ENCODE measurements at places on chromosomes 7 and 10.

DNA sequence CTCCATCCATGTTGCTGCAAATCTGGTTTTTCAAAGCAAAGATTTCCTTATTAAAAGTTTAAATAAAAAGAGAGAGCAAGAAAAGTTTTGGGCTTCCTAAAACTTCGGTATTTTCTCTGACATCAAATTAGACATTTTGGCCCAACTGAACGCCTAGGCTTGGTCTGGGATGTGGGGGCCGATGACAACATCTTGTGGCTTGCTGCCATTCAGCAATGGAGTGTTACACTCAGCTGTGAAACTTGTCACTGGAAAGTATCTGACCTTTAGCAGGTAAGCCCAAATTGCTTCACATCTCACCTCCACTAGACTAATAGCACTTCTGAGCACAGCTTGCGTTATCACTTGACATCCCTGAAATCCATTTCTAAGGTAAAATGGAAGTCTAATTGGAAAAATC lies 320.6 kb downstream of the GATA3 start:
- DNase-seq, result no peak

GRCh38 chr10:111158595-111158994 lies 81.8 kb downstream of the ADRA2A start:
- no peak for DNase-seq

DNA sequence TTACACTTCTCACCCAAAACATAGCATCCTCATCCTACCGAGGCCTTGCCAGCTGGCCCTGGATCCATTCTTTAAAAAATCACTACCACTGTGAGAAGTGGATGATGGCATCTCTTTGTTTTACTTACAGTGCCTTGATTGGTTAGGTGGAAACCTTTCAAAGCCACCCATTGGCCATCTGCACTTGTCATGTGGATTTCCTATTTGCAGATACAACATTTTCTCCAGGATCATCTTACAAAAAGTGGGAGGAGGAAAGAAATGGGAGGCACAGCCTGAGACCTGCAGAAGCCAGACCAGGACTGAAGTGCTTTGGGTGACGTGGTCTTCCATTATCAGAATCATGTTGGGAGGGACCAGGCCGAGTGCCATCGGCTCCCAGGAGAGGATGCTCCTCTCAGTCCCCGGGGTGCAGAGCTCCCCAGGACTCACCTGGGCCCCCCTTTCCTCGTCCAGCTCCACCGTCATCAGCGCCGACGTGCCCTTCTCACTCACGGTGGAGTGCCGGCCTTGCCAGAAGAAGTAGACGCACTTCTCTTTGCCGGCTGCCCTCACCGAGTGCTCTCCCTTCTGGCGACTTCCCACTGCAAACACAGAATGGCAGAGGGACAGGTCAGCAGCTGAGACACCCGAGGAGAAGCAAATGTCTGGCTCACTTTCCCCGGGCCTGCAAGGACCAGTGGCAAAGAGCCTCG lies 161.2 kb downstream of the SVIL start:
- DNase-seq, result no peak

- DNase-seq, result peak; percentile 65
These were observed 2.2 kb downstream of the CYP17A1 start for GRCh38 chr10:102835007-102835482.

DNA sequence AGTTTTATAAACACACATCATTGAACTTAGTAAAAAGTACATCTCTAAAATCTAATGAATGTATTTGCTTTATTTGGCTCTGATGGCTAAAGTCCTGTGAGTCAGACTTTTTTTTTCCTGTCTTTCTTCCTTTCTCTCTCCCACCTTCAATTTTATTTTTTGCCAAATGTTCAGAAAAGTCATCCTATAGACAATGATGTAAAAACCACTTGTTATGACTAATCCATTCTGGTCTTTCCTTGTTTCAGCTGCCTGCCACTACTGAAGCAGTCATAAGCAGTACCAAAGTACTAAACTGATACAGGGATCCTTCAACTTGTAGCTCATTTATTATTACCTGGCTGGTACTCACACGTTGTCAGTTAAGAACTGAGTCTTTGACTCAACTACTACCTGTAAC lies 23.9 kb downstream of the HECTD2 start:
- DNase-seq, result no peak

GRCh38 chr7:10579561-10579960 lies 394.1 kb upstream of the PHF14 start:
- DNase-seq, result no peak

DNA sequence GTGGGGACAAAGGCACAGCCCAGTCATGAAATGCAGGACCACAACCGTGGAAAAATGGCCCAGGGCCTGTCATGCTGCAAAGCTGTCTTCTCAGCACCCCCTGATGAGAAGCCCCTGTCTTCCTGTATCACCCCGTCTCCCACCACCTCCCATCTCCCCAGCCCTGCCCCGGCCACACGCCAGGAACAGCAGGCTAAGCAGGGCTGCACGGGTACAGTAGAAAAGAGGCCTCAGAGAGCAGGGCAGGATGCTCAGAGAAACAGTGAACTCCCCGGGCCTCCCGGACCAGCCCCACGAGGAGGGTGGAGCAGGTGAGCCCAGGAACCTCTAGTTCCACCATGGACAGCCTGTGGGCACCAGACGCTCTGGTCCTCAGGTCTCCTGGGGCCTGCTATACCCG lies 77.7 kb downstream of the FAM53B start:
- DNase-seq, result no peak

DNA sequence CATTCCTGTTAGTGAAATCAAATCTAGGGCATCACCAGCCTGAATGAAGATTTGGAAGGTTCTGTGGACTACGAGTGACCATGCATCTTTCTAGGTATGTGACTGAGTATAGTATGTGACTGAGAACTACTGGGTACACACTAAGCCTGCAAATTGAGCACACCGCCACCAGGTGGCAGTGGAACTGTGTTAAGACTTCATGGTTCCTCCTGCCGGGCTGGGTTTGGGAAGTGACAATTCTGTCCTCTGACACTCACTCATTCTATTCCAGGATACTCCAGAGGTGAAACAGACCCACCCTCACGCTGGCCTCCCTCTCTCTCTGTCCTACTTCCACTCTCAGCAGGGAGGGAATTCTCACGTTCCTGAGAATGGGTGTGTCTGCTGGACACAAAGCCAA lies 84.0 kb upstream of the TMEM248 start:
- DNase-seq, result peak; percentile 25

GRCh38 chr7:159155410-159155809 lies 10.7 kb upstream of the VIPR2 start:
- DNase-seq, result no peak

GRCh38 chr10:77195101-77195500 lies 442.5 kb downstream of the KCNMA1 start:
- DNase-seq, result no peak

DNA sequence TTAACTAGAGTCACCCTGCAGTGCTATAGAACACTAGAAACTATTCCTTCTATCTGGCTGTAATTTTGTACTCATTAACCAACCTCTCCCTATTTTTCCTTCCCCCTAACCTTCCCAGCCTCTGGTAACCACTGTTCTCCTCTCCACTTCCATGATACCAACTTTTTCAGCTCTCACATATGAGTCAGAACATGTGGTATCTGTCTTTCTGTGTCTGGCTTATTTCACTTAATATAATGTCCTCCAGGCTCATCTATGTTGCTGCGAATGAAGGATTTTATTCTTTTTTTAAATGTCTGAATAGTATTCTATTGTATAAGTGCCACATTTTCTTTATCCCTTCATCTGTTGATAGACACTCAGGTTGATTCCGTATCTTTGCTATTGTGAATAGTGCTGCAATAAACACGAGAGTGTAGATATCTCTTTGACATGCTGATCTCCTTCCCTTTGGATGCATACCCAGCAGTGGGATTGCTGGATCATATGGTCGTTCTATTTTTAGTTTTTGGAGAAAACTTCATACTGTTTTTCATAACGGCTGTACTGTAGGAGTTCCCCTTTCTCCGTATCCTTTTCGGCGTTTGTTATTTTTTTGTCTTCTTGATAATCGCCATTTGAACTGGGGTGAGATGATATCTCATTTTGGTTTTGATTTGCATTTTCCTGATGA lies 101.4 kb downstream of the FAM107B start:
- no peak for DNase-seq

- no peak for DNase-seq
These were observed 106.4 kb upstream of the GPR26 start for GRCh38 chr10:123559823-123560092.

- DNase-seq, result no peak
These were observed 2.8 kb downstream of the SP8 start for GRCh38 chr7:20783700-20784387.

GRCh38 chr10:19929506-19930140 lies 113.4 kb downstream of the PLXDC2 start:
- no peak for DNase-seq

DNA sequence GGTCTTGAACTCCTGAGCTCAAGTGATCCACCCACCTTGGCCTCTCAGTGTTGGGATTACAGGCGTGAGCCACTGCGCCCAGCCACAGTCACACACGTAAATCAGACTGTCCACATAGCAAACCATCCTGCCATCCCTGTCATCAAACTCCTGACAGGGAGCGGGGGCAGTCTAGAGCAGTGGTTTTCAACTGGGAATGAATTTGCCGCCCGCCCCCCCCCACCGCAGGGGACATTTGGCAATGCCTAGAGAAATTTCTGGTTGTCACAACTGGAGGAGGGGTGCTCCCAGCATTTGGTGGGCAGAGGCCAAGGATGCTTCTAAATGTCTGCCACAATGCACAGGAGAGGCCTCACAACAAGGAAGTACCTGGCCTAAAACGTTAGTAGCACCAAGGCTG lies 24.1 kb downstream of the CAMK2G start:
- no peak for DNase-seq

DNA sequence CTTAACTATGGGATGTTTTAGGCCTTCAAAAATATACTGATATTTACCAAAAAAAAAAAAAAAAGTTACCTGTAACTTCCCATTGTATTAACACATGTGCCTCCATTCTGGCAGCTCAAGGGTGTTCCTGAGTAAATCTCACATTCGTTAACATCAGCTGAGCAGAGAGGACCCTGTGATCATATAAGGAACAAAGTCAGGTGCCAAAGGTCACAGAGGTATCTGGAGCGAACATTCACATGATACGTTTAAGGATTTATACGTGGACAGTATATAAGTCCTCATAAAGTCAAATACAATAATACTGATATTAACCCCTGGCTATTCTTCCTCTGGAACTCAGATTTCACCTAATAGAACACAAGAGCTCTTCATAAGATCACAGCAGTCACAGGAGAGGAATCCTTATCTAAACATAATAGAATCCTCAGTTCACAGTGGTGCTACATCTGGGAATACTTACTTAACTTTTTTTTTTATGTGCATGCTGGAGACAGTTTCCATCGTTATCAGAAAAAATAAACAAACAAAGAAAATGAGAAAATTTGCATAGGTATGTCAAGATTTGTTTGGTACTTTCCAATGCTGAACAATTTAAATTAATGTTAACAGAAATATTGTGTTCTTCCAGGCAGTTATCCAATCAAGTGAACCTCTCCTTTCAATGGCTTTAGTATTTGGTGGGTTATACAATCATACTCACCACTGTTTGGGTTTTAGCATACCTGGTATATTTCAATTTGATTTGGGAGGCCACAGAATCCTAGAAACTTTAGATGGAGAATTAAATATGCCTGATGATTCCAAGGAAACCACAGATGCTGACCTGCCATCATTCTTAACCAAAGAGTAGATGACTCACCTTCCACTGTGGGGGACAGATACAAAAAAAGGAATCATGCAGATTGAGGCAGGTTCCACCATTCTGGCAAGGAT lies 6.6 kb downstream of the CUBN start:
- no peak for DNase-seq

DNA sequence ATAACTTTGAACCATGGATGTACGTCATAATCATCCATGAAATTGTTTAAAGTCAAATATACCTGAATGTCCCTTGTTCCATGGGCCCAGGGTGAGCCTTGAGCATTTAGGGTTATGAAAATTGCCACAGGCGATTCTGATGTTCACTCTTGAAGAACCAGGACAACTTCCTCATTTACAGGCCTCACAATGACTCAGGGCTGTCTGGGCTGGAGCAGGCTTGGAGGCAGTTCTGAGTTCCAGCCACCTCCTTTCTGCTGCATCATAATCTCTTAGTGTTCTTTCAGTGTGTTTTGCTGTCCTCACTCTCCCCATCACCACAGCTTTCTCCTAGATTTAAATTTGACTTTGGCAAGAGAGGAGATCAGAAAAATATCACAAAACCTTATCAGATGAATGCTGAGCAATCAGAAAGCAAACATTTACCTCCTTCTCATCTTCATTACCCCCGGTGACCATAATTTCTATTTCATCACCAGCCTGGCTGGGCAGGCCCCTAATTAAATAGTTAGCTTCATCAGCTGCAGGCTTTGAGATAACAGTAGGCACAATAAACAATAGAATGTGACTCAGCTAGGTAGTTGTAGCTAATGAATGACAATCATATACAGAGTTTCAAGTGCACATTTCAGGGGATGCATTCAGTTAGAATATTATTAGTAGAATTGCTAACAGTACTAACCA lies 571.0 kb downstream of the SH2D4B start:
- no peak for DNase-seq

GRCh38 chr7:55473932-55474331 lies 98.4 kb downstream of the VOPP1 start:
- no peak for DNase-seq

GRCh38 chr10:6986927-6987326 lies 406.9 kb upstream of the PRKCQ start:
- DNase-seq, result no peak

DNA sequence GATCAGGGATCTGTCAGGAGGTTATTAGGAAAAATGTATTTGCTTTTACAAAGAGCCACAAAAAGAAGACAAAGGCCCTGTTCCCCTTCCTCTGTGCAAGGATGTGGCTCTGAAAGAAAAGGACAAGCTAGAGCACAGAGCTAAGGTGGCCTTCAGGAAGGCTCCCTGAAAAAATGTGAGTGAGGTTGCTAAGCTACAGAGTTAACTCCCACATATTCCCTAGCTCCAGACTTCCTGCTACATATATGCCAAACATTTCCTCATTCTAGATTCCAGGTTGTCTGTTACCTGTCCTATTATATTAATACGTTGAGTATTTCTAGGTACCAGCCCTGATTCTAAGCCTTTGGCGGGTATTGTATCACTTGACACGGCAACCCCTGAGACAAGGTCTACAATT lies 369.0 kb downstream of the PARD3 start:
- no peak for DNase-seq

DNA sequence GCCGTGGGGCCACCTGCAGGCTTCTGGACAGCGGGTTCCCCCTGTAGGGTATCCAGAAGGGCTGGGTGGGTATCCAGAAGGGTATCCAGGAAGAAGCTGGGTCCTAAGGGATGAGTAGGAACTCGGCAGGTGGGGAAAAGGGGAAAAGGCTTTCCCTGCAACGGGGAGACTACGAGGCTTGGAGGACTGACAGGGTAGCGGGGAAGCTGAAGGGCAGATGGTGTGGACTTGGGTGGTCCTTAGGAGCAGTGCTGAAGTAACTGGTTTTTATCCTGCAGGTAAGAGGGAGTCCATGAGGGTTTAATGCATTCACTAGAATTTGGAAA lies 525 bp downstream of the UBE2D4 start:
- no peak for DNase-seq

GRCh38 chr7:100219271-100219737 lies 445 bp upstream of the PVRIG start:
- DNase-seq, result peak; percentile 40

GRCh38 chr7:5396542-5396941 lies 27.1 kb downstream of the TNRC18 start:
- DNase-seq, result peak; percentile 42

All from stimulated activated CD4-positive, alpha-beta T cell treated with anti-CD3 and anti-CD28 coated beads, Interleukin-12 subunit alpha, Interleukin-12 subunit beta, amount 100 ng/mL, for 4 hours (primary cell).